ENCODE measurements at places on chromosomes 5 and 9.

GRCh38 chr5:134114886-134115805, 665 bp downstream of the TCF7 start:
- no peak for DNase-seq

- DNase-seq, result peak; percentile 57
These were observed 50.0 kb upstream of the PPARGC1B start for GRCh38 chr5:149679876-149680809.

DNA sequence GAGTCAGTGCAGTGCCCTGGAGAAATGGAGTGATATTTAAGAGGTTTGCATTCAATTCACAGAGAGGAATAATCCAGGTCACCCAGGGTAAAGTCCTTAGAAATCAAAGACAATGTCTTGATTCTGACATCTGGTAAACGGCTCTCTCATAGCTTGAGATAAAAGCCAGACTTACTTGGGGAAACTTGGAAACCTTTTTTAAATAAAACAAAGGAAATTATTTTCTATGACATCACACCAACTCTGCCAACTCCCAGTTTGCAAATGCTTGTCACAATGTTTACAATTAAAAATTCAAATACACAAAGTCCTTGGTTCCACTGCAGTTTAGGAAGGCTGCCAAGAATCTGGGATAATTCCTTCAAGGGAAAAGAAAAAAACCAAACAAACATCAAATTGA, 255.1 kb upstream of the NREP start:
- no peak for DNase-seq

DNA sequence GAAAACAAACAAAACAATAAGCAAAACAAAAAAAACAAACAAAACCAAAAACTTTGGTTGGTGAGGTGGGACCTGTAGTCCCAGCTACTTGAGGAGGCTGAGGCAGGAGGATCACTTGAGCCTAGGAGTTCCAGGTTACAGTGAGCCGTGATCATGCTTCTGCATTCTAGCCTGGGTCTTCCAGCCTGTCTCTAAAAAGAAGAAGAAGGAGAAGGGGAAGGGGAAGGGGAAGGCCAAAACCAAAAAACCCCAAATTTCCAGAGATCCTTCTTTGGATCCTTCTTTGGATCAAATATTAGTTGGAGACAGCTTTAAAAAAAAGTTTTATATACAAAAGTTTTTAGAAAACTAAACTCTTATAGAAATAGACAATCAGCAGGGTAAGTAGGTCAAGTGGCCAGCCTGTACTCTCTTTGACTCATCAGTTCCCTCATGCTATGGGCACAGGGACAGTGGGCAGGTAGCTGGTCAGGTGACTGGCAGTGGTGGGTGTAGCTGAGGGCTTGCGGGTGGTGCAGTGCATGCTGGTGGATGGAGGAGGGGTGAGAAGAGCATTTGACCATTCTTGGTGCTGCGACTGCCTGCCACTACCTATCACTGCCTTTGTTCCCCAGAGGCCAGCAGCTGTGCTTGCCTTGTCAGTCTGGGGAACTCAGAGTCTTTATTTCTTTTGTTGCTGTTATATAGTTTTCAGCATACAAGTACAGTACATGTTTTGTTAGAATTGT, 12.6 kb downstream of the RCL1 start:
- DNase-seq, result no peak

- DNase-seq, result no peak
These were observed 50.9 kb downstream of the CERT1 start for GRCh38 chr5:75460532-75460931.

DNA sequence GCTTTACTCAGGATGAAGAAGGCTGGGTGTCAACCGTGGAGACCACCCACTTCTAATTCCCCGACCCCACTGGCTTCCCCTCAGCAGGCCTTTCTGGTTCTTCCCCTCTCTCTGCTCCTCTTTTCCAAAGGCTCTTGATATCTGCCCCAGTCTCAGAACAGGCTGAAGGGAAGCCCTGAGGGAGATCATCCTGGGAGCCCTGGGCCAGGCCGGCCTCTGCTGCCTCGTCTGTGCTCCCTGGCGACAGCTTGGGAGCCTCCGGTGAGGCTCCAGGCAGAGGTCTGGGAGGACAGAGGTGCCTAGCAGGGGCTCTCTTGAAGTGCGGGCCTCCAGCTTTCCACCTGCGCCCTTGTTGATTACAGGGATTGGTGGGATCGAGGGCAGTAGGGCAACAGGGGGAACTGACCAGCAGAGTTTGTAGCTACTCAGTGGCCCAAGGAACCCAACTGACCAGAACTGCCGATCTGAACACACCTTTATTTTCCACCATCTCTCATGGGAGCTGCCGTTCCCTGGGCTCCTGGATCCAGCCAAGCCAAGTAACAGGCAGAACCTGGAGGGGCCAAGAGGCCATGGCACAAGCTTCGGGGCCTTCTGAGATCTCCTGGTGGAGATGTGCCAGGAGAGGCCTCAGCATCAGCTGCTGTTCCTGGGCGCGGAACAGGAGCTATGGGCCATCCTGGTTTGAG, 198.5 kb downstream of the CACNA1B start:
- no peak for DNase-seq

DNA sequence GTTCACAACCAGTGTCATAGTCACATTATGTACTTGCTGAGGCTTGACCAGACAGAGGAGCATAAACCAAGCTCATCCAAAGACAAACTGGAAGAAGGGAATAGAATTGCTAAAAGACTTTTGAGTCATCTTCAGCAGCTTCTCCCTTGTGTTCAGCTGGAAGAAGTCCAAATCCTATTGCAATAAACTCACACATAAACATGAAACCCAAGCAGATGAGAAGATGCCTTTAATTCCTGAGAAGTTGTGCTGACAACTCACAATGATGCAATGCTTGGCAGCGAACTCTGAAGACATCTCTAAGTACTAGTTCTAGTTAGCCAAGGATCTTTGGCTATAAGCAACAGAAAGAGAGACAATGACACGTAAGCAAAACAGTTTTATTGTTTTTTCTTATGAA, 642.1 kb downstream of the KCTD16 start:
- no peak for DNase-seq

DNA sequence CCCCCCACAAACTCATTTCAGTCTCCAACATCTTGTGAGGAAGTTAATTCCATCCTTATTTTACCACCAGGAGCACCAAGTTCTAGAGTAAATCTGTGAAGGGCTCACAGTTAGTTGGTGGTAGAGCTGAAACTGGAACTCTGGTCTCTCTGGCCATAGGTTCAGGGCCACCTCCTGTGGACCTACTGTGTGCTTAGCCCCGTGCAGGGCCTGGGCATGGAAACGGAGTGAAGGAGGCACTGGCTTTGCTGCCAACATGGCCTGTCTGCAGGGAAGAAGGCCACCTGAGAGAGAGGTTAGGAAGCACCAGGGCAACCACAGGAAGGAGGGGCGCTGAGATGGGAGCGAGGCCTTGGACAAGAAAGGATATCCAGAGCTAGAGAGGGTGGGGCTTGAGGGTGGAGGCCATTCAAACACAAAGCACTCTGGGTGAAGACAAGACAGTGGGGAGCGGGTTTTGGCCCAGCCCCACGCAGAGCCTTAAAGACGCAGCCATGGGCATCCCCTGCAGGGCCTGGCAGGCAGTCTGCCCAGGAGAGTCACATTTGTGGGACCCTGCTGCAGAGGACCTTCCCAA, 16.0 kb upstream of the DAB2IP start:
- no peak for DNase-seq

- DNase-seq, result no peak
These were observed 98.4 kb upstream of the C9orf72 start for GRCh38 chr9:27671636-27672035.

DNA sequence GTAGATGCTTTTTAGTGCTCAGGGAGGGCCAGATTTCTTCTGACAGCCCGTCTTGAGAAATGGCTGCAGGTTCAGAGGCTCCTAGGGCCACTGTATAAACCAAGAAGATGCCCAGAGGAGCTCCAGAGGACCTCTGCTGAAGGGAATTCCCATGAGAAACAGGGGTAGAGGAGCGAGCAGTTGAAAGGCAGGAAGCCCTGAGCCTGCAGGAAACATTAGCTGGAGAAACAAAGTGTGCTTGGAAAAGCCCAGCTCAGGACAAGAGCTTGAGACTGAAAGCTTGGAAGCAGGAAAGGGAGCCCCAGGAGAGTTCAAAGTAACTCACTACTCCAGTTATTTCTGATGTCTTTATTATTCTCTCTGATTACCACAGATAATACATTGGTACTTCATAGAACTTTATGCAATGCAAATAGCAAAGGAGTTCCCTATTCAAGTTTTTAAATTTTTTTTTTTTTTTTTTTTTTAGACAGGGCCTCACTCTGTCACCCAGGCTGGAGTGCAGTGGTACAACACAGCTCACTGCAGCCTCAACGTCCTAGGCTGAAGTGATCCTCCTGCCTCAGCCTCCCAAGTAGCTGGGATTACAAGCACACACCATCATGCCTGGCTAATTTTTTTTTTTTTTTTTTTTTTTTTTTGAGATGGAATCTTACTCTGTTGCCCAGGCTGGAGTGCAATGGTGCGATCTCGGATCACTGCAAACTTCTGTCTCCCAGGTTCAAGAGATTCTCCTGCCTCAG, 16.5 kb downstream of the HBEGF start:
- DNase-seq, result no peak

DNA sequence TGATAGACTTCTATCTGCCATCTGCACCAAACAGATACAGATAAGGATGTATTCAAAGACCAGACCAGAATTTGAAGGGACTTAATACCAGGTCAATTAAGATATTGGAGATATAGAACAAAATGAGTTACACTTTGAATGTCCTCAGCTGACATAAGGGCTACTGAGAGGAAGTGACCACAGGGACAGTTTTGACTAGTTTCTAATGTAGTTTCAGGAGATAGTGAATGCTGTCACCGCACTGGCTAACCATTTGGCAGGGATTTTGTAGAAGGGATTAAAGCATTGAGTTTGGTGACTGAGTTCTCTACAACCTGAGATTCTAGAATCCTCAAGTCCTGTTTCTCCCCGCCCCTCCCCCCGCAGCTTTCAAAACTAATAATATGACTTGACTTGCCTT, 22.7 kb downstream of the CCNH start:
- no peak for DNase-seq

DNA sequence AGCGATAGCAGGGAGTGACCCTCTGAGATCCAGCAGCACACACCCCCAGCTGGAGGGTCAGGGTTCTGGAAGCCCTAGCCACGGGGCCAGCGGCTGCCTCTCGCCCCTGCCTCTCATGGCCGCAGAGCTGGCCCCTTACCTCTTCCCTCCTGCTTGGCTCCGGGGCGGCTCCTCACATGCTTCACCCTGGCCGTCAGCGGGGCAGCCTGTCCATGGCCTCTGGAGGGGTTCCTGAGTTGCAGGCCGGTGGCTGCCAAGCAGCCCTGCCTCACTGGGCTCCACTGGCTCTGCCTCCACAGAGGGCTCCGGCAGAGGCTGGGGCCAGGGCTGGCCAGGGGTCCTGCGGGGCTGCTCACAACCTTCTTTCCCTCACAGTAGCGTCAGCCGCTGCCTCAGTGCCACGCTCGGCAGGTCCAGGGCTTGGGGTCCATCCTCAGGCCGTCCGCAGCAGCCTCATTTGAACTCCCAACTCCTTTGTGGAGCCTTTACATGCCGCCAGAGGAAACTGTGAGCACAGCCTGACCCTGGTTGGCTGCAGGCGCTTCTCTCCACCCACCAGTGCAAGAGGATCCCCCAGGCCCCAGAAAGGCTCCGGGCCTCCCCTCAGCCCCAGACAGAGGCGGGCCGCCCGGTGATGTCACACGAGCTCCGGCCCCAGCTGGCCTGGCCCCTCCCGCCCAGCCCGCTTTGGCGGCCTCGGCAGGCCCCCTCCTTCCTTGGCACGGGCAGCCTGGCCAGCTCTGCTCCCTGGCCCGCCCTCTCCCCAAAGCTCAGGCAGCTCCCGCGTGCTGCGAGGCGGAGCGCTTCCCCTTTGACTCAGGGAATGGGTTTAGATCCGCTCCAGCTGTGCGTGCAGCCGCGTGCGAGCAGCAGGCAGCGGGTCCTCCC, at the start of gene ANGPTL2:
Gene ANGPTL2, minus strand, starts transcription at position 460 of the 888 bp plus-strand sequence. CDS start 13,904 bp downstream, outside the sequence.
- DNase-seq, result peak; percentile 92

GRCh38 chr5:96614110-96614691, 48.0 kb upstream of the CAST start:
- no peak for DNase-seq

GRCh38 chr5:153223376-153223775, 267.1 kb upstream of the GRIA1 start:
- DNase-seq, result no peak
